ENCODE measurements at places on chromosomes 2 and 18. TPM values are rescaled to one million over a fixed set of nuclear protein-coding genes. Genes with fewer than 3 reads are reported as not detected.

GRCh38 chr18:46344416-46345180 lies 240.4 kb downstream of the HAUS1 start:
- DNase-seq: no peak

DNA sequence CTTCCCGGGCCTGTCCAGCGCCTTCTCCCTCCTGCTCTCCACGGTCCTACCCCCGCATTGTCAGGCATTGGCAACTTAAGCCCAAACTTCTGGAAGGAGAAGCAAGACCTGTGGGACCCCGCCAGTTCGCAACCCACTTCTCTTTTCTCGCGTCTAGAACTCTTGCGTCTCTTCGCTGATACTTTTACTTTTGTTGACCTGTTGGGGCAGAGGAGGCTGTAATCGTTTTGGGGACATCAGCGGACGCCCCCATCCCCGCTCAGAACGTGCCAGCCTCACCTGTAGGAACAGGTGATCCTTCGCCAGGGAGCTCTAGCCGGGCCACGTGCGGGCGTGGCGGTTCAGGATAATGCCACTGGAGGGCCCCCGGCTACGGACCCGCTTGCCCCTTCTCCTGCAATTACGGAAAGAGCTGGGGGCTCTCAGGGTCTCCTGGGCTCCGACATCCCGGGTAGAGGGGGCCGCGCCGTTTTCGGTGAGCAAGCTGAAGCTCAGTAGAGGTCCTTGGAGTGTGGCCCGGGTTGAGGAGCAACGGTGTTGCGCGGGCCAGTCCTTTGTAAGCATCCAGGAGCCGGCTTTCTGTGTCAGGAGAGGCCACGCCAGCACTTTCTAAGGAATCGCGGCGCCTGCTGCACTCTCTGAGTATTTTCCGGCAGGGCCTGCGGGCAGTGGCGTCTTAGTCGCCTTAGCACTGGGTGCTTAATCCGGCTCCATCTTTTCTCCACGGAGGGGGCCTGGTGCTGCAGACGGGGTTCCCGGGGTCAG lies 1.6 kb downstream of the MTCL1 start:
- peak; percentile 17 for DNase-seq

DNA sequence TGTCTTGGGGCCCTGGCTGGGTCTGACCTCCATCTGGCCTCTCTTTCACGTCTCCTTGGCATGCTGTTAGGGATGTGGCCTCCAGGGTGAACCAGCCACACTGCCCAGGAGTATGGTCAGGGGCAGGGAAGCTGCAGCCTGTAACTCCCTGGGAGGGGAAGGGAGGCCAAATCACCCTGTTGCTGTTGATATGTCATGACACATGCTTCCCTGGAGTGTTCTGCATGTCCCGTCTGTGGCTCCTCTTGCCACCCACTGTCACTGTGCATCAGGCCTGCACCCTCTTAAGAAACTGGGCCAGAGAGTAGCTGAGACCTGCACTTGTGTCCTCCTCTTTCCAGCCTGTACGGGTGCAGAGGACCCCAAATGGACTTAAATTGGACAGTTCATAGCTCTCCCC lies 221.3 kb downstream of the FHOD3 start:
- DNase-seq: no peak

DNA sequence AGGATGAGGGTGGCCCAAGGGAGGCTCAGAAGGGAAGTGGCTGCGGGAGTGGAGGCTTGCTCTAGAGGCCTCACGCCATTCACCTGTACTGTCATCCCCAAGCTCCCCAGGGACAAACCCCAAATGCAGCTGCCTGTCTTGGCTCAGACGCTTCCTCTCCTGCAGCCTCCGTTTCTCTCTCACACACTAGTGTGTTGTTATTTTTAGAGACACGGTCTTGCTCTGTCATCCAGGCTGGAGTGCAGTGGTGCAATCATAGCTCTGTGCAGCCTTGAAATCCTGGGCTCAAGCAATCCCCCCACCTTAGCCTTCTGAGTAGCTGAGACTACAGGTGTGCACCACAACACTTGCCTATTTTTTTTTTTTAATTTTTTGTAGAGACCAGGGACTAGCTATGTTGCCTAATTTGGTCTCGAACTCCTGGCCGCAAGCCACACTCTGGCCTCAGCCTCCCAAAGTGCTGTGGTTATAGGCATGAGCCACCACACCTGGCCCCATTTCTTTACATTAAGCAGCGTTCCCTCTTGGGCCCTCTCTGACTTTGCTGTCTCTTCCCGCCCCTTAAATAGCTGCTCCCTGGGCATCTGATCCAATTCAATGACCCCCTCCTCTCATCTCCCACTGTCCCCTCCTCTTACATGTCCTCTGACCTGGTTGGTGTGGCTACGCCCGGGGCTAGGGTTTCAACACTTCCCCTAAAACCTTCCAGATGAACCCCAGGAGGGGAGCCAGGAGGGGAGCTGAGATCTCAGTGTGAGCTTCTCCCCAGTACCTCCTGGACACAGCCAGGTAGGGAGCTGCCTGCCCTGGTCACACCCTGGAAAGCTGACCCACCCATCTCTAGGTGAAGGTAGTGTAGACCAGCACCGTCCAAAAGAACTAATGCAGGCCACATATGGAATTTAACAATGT lies 24.0 kb upstream of the LOXHD1 start:
- no peak for DNase-seq

DNA sequence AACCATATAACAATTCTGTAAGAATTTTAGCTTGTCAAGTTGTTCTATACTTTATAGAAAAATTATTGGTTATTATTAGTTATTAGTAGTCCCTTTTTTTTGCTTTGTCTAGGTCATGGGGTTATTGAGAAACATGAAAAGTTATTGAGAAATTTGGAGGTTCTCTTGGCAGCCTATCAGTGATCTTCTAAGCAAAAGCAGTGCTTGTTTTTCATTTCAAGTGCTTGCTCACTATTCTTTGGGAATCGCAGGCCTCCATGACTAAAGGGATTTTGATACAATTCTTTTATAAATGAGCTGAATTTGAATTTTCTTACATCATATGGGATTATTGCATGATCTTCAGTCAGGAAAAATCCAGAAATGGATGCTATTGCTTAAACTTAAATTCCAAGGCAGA lies 25.8 kb downstream of the PLEKHA3 start:
- DNase-seq: no peak

Gene STARD6
- not detected for total RNA-seq
